ENCODE measurements at places on chromosomes 5 and 9.

GRCh38 chr9:84940294-84940693, 270.8 kb downstream of the NTRK2 start:
- peak; percentile 77 for DNase-seq

DNA sequence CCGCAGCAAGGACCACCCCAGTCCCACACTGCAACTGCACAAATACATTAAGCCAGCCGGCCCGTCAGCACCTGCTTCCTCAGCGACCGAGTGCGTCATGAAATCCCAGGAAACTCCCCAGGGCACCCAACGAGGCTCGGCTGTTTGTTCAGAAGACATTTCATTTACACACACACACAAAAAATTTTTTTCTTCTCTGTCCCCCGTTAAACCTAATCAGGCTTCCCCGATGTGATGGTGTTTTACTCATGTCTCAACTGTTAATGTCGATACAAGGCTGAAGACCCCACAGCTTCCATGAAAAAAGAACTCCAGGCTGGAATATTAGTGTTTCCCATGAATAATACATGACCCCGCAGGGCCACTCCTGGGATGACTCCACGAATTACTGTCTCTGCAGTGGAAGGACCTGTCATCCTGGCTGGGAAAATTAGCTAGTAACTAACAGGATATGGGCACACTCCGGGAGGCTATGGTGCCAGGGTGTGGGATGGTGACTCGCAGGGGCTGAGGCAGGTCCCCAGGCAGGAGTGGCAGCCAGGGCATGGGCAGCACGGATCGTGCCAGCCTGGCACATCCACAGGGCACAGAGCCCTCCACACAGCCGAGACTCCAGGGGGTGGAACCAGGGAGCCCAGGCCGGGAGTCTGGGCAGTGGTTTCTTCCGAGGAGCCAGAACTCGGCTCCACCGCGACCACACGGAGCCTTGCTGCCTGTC, 102.4 kb downstream of the VAV2 start:
- DNase-seq, result peak; percentile 13

DNA sequence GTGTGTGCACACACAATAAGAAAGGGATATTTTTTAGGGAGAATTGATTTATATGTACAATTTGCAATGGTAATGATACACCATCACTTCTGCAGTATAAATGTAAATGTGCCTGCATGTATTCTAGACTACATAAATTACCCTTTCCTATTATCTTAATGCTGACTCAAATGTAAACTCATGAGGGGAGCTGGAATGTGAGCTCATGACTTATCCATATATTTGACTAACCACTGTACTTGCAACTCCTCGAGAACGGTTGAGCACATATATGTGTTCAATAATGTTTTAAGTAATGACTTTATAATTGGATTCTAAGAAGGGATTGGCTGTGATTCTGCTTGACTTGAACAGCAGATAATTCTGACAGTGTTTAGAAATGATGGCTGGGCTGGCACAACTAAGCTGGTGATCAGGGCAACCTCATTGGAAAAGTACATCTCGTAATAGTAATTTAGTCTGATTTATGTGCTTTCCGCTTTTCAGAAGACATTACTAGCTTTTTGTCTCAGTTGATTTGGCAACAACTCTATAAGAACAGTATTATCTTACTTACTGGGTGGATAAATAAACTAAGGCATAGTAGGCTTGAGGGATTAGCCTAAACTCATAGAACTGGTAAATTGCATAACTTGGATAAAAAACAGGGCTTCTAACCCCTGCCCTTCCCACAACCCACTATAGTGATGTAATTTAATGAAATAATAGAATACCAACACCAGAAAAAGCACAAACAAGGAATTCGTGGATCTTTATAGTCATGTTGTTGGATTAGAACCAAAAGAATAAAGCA, 130.2 kb upstream of the SPEF2 start:
- DNase-seq, result no peak

- DNase-seq, result no peak
Measured at GRCh38 chr5:53782620-53783019, 222.2 kb downstream of the NDUFS4 start.

GRCh38 chr9:34992376-34992951, 2.9 kb downstream of the DNAJB5 start:
- peak; percentile 51 for DNase-seq

DNA sequence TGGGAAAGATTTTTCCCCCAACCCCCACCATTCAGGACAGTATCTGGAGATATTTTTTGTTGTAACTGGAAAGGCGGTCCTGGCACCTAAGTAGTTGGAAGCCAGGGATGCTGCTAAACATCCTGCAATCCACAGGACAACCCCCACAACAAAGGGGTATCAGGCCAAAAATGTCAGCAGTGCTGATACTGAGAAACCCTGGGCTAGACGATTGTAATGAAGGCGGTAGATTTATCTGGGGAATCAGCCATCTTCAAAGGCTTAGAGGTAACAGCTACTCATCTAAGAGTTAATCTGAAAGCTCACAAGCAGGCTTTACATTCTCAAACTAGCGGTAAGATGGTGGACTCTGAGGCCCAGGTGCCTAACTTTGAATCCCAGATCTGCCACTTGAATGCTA, 59.0 kb upstream of the NMUR2 start:
- DNase-seq, result no peak

DNA sequence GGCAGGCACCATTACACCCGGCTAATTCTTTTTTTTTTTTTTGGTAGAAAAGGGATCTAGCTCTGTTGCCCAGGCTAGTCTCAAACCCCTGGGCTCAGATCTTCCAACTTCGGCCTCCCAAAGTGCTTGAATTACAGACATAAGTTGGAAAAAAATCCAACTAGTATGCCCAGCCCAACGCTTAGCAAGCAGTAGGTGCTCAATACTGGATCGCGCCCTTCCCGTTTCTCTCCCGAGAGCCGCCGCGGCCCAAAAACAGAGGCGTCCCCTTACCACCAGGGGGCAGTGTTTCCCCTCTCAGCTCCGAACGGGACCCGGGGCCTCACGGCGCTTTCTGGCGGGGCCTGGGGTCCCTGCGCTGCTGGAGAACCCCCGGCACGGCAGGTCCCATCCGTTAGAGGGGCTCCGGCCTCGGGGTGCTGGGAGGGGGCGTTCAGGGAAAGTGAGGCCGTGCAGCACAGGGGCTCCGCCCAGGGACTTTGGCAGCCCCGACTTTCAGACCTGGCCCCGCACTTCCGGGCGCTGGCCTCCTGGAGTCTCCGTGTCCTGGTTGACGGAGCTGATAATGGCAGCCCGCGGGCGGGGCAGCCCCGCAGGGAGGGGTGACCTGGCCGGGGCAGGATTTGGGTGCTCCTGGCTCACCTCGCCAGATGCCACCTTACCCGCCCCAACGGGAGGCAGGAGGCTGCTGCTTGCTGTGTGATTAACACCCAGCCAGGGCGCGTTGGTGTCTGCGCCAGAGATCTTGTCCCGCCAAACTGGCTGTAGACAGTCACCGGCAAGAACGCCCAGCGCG, 15.2 kb downstream of the PTGES start:
- peak; percentile 74 for DNase-seq

DNA sequence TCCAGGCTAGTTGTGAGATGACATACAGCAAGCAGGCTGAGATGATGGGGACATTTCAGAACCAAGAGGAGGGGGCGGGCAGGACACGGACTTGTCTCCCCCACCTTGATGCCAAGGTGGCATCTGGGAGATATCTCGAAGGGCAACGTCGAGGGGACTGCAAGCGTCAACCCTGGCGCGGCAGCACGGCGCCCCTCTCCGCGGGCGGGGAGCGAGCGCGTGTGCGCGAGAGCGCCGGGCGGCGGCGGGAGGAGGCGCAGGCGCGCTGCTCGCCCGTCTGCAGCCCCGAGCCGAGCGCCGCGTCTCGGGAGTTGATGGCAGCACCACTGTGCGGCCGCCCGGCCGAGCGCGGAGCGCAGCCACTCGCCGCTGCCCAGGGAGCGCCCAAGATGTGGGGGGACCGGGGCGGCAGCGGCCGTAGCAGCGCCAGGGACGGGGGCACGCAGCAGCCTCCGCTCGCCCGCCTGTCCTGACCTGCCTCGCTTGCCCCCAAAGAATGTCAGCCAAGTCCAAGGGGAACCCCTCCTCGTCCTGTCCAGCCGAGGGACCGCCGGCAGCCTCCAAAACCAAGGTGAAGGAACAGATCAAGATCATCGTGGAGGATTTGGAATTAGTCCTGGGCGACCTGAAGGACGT, at the start of gene PRR16:
TSS of gene PRR16 (plus strand) at position 310 of the 636 bp plus-strand sequence.
- DNase-seq, result peak; percentile 55

GRCh38 chr5:42228279-42228678, 195.0 kb upstream of the GHR start:
- DNase-seq, result no peak

- DNase-seq, result no peak
Measured at GRCh38 chr5:23612701-23613100, 105.3 kb downstream of the PRDM9 start.

GRCh38 chr5:56641635-56642260, 173.6 kb upstream of the MAP3K1 start:
- peak; percentile 75 for DNase-seq

DNA sequence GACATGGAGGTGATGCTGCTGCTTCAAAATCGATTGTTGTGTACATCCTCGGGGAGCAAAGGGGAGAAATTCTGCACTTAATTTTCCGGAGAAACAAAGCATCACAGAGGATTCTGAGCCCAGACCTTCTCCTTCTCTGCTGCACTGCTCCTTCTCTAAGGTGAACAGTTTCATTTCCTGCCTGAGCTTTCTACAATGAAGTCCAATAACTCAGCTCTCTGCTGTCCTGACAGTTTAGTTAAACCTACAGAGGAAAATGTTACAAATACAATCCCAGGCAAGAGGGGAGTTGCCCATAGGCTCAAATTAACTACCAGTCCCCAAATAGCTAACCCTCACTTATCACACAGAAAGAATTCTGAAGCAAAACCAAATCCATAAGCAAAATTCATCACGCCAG, 206.3 kb downstream of the EFNA5 start:
- no peak for DNase-seq

- DNase-seq, result no peak
Measured at GRCh38 chr9:71670121-71670520, 98.2 kb downstream of the CEMIP2 start.

- no peak for DNase-seq
Measured at GRCh38 chr9:124882231-124882630, 20.3 kb downstream of the ARPC5L start.

DNA sequence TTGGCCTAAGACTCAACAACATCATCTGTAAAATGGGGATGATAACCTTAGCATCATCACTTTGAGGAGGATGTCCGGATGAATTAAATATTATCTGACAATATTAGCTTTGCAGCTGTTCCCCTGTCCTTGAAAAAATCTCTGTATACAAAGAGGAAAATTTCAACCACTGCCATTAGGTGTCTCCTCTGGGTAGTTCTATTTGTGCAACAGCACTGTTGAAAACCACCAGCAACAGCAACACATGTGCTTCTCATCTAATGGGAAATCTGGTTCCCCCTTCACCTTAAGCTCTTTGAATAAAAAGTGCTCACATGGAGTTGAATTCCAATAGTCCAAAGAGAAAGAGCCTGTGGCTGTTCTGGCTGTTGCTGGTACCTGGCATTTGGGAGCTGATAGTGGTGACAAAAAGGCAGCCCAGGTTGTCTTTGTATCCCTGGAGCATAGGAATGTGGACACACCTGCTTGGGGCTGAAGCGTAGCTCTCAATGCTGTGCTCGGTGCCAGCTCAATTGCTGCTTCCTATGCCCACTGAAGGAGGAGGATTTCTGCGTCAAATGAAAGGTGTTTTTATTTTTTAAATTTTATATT, 322.1 kb upstream of the MSX2 start:
- DNase-seq, result peak; percentile 41

GRCh38 chr5:88952996-88953643, 70.1 kb upstream of the MEF2C start:
- no peak for DNase-seq

DNA sequence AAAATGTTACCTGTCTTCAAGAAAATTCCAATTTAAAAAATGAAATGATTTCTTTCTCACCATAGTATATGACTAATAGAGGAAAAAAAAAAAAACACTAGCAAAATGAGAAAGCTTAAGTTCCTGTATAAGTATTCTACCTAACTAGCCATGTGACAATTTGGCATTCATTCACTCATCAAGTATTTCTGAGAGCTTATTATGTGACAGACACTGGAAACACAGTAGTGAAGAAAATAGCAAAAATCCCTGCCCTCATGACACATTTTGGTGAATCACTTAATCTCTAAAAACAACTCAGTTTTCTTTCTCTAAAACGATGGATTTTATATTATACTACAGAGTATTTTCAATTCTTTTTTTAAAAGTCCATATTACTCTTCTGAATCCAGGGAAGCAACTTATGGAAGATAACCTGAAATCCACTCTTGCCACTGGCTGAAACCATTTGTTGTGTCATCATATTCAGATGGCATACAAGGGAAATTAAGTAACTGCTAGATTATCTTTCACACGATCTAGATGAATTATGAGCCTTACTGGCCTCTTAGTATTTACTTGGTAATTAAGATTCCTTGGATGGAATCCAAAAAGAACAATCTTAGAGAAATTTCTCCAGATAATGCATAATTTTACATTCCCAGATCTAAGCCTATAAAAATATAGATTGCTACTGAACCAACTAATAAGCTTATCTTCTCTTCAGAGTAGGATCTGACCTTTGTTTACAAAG, 5.5 kb downstream of the PTBP3 start:
- DNase-seq, result no peak

- DNase-seq, result no peak
Measured at GRCh38 chr5:96636594-96636993, 25.6 kb upstream of the CAST start.

DNA sequence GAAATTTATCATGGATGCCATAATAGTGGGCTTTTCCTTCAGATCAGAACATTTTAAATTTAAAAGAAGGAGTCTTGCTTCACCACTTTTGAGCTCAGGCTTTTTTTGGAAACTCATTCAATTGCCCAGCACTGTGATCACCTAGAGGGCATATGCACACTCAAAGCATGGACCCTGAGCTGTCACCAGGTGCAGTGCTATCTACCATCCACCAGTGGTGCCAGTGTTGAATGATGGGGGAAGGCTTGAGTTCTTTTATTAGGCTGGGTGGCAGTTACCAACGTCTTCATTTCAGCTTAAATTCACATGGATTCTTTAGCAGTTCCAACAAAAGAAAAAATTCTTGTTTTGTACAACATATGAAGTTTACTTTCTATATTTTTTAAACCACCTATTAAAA, 164.1 kb downstream of the CFAP90 start:
- DNase-seq, result no peak

- peak; percentile 83 for DNase-seq
Measured at GRCh38 chr9:93159601-93160471, 24.1 kb upstream of the WNK2 start.

DNA sequence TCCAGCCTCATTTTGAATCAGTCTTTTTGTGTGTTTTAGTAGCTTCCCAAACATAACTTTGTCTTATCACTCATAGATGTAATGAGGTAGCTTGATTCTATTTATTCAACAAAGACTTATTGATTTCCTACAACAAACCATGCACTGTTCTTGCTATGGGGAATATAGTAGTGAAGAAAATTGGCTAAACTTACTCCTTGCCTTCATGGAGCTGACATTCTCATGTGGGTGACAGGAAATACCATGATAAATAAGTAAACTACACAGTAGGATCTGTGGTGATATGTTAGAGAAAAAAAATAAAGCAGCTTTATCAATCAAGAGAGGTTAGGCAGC, 255.7 kb upstream of the TNC start:
- DNase-seq, result no peak

GRCh38 chr9:76598981-76599380, 140.0 kb downstream of the GCNT1 start:
- no peak for DNase-seq

- no peak for DNase-seq
Measured at GRCh38 chr9:1522219-1522767, 472.1 kb downstream of the DMRT2 start.

GRCh38 chr5:150762211-150762610, 3.4 kb upstream of the DCTN4 start:
- DNase-seq, result no peak

GRCh38 chr5:159620853-159621540, 290.7 kb upstream of the IL12B start:
- no peak for DNase-seq

GRCh38 chr9:95516734-95517558, at the start of gene PTCH1:
Gene PTCH1 (minus strand): TSS chr9:95516971.
- peak; percentile 46 for DNase-seq

Measured in Caki2 (cell line).